Jurkat, Clone E6-1 (cell line): ENCODE measurements at places on chromosomes 1 and 21.

- no peak for DNase-seq
Observed at GRCh38 chr1:246350745-246351144, 156.3 kb downstream of the SMYD3 start.

DNA sequence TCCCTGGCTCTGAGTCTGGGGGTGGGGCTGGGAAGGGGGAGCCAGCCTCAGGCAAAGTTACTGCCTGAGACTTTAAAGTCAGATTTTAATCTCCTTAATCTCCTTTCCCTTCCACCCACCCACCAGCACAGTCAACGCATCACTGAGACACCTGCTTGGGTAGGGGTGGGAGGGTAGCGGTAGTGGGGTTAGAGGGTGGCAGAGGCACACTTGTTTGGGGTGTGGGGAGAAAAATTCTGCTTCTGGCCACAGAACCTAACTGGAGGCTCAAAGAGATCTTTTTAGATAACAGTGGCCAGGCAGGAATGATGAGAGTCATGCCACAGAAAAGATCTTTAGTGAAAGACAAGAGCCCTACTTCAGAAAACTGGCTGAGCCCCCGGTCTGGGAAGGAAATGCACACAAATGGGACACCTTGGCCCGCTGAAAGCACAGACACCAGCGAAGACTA is 44.1 kb downstream of the CD247 start:
- peak; percentile 98 for DNase-seq

- DNase-seq, result no peak
Observed at GRCh38 chr1:183936791-183937190, 100.7 kb downstream of the COLGALT2 start.

DNA sequence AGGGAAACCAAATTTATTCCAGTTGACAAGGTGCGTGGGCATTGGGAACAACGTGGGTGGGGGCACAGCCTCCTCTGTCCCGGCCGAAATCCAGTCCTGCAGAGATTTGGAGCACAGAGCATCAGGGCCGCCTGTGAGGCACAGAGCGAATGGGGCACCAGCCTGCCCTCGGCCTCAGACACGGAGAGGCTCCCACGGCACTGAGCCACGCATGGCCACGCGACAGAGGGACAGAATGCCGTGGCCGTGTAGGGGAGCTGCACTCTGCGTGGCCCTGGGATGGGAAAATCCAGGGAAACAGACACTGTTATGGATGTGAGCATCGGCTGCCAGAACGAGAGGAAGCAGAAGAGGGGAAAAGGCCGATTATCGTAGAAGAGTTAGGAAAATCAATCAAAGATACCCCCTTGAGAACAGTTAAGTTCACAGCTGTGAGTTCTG is 13.5 kb upstream of the C1orf159 start:
- DNase-seq, result no peak

- DNase-seq, result no peak
Observed at GRCh38 chr1:31843506-31843905, 27.7 kb upstream of the SPOCD1 start.

- DNase-seq, result no peak
Observed at GRCh38 chr1:66890621-66891020, 34.0 kb downstream of the DNAI4 start.

DNA sequence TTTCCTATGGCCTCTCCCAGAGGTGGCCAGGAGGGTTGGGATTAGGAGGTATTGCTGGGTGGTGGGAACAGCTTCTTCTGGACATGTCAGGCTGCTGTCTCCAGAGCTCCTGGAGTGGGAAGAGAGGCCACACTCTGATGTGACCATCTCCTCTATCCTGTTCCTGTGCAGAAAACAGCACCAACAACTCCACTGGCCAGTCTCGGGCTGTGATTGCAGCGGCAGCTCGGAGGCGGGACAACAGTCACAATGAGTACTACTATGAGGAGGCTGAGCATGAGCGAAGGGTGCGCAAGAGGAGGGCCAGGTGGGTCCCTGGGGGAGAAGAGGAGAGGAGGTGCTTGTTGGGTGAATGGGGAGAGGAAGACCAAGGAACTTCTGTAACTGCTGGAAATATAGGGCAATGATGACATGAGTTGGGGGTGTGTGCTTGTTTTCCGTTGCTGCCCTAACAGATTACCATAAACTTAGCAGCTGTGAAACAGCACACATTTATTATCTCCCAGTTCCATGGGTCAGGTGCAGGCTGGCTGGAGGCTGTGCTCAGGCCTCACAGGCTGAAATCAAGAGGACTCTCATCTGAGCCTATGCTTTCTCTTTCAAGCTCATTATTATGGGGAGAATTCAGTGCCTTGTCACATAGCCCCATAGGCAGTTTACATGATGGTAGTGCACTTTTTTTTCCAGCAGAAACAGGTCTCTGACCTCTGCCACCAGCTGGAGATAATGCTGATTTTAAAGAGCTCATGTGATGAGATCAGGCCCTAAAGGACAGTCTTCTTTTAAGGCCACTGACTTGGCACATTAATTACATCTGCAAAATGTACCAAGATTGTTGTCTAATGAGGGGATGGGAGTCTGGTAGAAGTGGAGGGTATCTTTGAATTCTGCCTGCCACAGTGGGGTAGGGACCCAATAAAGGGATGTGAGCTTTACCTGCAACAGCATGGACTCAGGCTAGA is 20.8 kb downstream of the VANGL2 start:
- no peak for DNase-seq

GRCh38 chr1:247998811-247999210 is 14.6 kb upstream of the OR2L5 start:
- no peak for DNase-seq

DNA sequence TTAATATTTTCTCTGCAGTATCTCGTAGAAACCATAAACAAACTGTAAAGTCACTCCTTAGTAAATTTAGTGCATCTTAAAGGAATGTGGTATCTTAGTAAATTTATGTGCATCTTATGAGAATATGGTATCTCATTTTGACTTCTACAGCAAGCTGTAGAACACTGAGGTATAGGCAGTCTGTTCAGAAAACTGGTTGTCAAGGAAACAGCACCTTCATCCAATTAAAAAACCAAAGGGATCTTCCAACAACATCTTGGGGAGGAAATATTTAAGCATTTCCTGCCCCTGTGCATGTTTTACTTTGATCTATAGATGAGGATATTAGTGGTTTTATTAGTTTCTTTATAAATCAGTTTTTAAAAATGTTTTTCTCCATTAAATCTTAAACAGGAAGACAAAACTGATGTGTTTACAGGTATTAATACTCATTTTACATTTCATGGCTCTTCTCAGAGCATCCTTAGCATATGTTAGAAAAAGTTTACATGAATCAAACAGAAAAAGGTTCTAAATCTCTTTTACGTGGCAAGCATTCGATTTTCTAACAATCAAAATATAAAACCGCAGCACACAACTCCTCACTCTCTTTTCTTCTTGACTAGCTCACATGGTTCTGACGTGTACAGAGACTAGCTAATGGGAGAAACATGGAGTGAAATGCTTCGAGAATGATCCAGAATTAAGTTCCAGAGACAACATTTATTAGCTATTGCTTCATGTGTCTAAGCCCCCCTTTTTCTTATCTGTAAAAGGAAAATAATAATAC is 668.8 kb downstream of the PTPRC start:
- no peak for DNase-seq

DNA sequence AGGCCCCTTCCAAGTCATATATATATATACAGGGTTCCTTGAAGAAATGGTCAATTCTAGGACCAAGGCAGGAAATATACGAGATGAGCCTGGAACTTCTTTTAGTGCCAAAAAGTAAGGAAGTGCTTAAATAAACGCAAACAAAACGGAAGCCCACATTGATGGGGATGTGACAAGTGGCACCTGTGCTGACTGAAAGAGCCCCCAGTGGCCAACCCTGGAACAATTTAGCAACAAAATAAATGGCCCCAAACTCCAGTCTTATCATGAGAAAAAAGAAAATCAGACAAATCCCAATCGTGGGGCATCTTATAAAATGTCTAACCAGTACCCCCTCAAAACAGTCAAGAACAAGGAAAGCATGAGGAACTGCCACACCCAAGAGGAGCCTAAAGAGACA is 17.7 kb downstream of the PLA2G5 start:
- peak; percentile 33 for DNase-seq
